ENCODE measurements at places on chromosomes 7 and 10. TPM values are rescaled to one million over a fixed set of nuclear protein-coding genes. Genes with fewer than 3 reads are reported as not detected.

DNA sequence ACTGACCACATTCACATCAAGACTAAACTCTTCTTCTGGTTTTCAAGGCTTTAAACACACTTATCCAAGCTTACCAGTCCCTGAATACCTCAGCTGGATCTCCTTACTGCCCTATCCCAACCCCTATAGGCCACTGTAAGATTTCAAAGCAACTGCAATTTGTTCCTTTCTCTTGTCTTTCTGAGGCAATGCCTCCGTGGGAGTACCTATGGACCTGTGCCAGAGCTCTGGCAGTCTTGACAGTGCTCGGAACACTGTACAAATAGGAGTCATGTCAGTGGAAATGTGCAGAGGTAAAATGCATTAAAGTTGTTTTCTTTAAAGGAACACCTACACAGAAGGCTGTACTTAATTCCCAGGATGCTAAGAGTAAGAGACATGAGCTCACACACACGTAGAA, 124.7 kb downstream of the CNOT4 start:
- DNase-seq, result no peak

GRCh38 chr10:110068780-110069179, 61.0 kb downstream of the ADD3 start:
- no peak for DNase-seq

GRCh38 chr10:129446183-129446581, 20.9 kb upstream of the MGMT start:
- no peak for DNase-seq

PARD3 gene
- 71.1 TPM for polyA plus RNA-seq

DNA sequence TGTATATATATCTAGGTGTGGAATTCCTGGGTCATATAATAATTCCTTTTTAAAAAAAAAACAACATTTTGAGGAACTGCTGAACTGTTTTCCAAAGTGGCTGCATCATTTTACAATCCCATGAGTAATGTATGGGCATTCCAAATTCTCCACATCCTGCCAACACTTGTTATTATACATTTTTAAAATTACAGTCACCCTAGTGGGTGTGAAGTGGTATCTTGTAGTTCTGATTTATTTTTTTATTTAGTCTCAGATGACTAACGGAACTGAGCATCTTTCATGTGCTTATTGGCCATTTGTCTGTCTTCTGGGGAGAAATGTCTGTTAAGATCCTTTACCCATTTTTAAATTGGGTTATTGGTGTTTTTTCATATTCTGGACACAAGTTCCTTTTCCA, 12.0 kb upstream of the KLHL7 start:
- no peak for DNase-seq

DNA sequence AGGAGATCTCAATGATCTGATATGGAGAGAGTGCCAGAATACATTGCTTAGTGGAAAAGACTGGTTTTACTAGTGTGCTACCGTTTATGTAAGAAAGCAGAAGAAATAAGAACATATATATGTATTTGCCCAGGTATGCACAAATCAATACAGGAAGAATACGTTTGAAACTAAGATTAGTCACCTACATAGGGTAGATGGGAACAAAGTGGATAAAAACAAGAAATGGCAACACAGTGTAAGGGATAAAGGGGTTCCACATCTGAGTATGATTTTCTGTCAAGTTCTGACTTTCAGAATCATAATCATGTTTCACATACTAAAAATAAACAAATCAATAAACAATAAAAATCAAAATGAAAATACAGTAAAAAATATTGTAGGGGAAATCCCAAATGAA, 148.6 kb upstream of the NAMPT start:
- DNase-seq, result no peak

DNA sequence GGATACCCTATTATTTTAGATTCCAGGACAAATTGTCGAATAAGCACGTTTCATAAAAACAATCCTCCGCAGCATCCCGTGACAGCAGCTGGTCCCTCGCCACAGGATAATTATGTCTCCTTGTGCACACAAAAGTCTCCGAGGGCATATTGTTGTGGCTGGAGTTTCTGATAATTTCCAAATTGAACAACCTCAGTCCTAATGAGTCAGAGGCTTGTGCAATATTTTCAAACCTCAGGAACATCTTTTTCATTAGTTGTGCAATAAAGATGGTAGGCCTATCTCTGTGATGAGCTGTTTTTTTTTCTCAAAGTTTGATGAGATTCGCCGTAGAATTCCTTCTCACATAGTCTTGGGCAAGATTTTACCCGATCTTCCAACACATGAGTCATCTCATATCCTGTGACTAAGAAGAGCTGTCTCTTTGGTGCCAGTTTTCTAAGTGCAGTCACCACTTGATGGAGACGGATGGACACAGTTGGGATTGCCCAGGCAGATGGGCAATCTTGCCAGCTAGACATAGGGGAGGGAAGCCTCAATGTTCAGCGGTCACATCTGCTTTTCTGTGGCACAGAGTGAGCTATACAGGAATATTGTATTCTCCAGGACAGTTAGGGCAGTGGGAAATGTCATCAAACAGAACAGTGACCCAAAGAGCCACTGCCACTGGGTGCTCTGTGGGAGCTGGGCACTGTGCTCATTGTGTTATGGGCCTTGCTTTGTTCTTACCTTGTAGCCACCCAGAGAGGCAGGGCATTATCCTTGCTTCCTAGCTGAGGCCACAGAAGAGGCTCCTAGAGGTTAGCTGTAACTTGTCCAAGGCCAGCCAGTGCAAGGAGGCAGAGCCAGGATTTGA, 7.8 kb downstream of the HTRA1 start:
- no peak for DNase-seq

DNA sequence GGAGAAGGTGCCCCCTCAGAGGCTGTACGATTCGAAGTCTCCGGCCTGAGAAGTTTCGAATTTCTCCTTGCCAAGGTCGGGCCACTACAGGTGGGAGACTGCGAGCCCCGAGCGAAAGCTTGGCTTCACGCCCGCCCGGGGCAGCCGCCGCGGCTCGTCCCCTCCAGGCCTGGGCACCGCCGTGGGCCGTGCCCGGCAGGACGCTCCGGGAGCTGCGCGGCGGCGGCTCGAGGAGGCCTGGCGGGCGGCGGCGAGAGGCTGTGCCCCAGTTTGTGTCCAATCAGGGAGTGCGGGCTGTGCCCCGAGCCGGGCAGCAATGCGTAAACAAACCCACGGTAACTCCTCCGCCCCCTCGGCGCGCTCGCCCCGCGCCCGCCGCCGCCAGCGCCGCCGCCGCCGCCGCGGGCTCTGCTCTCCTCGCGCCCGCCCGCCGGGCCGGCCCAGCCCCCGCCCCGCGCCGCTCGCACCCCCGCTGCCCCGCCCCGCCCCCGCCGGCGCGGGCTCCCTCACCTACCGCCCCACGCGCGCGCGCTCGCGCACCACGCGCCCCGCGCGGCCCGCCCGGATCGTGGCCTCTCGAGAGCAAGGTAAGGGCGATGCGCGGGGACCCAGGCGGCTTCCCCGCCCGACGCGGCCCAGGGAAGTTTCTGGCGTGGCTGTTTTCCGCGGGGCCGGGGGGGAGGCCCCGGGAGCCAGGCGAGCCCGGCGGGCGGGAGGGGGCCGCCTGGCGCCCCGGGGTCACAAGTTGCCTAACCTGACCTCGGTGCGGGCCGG, 57.8 kb upstream of the PCGF5 start:
- peak; percentile 53 for DNase-seq

GRCh38 chr10:110927461-110927860, 8.1 kb downstream of the SHOC2 start:
- no peak for DNase-seq

All from renal pelvis (tissue), 12 donors.